ENCODE measurements at places on chromosomes 3 and 15. TPM values are rescaled to one million over a fixed set of nuclear protein-coding genes. Genes with fewer than 3 reads are reported as not detected.

The LRRC31 gene
- not detected for total RNA-seq

The KPNA4 gene
- total RNA-seq: 22.6 TPM

The ALDH1L1 gene
- 0.11 TPM for total RNA-seq

The TGFBR2 gene
- 21.6 TPM for total RNA-seq

The FBXL2 gene
- 2.4 TPM for total RNA-seq

The NCBP2 gene
- total RNA-seq: 135 TPM

The IDH3A gene
- 62.7 TPM for total RNA-seq

The PIF1 gene
- 35.5 TPM for total RNA-seq

The MRPS22 gene
- total RNA-seq: 132 TPM

The PLS1 gene
- total RNA-seq: 8.8 TPM

The IQCF5 gene
- not detected for total RNA-seq

The HHLA2 gene
- total RNA-seq: not detected

The RPL39L gene
- total RNA-seq: 58.9 TPM

The C3orf22 gene
- not detected for total RNA-seq

The OR5H2 gene
- not detected for total RNA-seq

The ACTRT3 gene
- total RNA-seq: 0.72 TPM

The OIP5 gene
- total RNA-seq: 19.5 TPM

The NANOGP8 gene
- total RNA-seq: 0.64 TPM

The TRIM42 gene
- not detected for total RNA-seq

The SLITRK3 gene
- 0.11 TPM for total RNA-seq

The IQCH gene
- total RNA-seq: 4.8 TPM

The UBAP1L gene
- 0.93 TPM for total RNA-seq

The PPCDC gene
- total RNA-seq: 16.9 TPM

The RTP1 gene
- total RNA-seq: not detected

The GP9 gene
- not detected for total RNA-seq

Data from A375 (cell line).